ENCODE measurements at places on chromosomes 13 and 19.

- DNase-seq, result no peak
These were observed 7.0 kb upstream of the SPACA6 start for GRCh38 chr19:51686171-51686570.

- peak; percentile 59 for DNase-seq
These were observed 850 bp upstream of the CERS4 start for GRCh38 chr19:8208119-8208921.

DNA sequence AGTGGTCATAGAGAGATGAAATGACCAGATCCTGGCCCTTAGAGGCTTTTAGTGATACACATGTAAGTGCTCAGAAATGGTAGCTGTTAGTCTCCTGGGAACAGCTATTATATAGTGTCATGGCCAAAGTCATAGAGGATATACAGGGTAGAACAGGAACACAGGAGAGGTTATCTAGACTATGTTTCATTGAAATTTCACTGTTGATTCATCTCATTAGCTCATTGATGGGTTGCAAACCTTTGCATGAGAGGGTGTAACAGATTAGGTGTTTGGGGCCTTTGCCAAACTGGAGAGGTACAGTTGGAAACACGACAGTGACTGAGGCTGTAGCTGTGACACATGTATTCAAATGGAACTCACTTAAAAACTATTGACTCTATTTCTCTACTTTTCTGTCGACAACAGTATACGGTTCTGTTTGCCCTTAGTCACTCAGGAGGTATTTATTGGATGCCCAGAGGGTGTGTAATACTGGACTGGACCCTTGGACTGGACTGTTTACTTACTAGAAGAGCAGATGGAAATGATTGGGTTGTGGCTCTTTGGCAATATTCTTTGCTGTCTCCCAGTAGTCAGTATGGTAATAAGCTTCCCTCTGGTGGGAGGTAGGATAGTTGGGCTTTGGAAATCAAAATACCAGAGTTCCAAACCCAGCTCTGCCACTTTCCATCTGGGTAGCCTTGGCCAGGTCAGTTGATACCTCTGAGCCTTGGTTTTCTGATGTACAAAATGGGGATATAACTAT lies 29.8 kb downstream of the ARHGAP35 start:
- DNase-seq, result no peak

DNA sequence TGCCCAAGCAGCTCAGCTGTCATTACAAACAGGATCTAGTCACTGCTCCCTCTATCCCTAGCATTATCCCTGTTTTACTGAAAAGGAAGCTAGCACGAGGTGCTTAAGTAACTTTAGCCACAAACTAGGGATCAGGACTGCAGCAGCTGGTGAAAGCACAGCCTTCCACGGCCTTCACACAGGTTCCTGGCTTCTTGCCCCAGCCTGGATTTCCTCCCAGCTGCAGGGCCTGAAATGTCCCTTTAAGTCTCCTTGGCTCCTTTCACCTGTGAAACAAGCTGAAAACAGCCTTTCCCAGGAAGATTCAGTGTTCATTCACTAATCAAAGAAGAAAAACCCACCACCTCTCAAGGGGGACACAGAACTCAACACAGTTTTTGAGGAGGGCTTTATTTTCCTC lies 754.5 kb downstream of the DIAPH3 start:
- DNase-seq, result no peak

DNA sequence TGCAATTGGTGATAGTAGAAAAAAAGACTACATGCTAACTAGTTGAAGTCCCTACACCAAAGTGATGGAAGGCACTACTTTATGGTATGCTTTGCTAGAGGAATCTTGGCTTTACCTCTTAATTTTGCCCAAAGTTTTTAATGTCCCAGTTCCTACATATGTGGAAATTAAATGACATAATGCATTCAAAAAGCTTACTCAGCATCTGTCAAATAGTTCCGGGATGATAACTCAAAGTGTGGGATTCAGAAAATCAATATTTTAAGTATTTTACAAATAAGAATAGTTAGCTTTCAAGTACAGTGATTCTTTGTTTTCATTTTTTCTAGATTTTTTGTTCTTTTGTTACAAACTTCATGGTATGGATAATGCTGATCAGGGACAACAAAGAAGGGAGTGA lies 211.6 kb downstream of the PCDH20 start:
- DNase-seq, result no peak

- DNase-seq, result no peak
These were observed 88.0 kb downstream of the RGCC start for GRCh38 chr13:41545432-41545707.

DNA sequence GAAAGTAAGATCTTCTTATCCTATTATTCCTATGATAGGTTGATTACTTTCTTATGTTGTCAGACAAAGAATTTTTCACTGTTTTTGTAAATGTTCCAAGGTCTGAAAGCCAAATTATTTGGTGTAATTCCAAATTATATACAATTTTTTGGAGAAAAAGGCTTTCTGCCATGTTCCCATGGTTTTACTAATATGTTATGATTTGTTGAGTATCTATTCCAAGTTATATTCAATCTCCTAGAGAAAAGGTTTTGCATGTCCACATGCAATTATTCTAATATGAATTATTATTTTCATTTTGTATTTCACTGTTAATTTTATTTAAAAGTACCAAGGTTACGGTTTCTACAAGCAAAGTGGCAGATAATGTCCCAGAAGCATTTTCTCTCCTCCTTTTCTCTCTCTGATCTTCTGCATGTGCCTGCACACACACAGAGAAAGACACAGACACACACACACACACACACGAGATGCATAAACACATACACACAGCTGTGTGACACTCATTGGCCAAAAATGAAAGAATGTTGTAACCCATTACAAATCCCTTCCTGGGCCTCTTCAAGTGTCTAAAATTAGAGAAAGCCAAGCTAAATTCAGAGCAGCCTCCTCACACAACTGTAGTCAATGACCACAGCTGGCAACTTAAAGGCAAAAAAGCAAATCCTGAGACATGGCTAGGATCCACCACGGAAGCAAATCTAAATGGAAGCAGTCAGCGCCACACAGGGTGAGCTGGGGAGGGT lies 621.0 kb downstream of the EFNB2 start:
- no peak for DNase-seq

- peak; percentile 66 for DNase-seq
These were observed 127.0 kb downstream of the IER2 start for GRCh38 chr19:13277104-13277809.

GRCh38 chr19:33340991-33341390 lies 32.5 kb upstream of the CEBPG start:
- no peak for DNase-seq

DNA sequence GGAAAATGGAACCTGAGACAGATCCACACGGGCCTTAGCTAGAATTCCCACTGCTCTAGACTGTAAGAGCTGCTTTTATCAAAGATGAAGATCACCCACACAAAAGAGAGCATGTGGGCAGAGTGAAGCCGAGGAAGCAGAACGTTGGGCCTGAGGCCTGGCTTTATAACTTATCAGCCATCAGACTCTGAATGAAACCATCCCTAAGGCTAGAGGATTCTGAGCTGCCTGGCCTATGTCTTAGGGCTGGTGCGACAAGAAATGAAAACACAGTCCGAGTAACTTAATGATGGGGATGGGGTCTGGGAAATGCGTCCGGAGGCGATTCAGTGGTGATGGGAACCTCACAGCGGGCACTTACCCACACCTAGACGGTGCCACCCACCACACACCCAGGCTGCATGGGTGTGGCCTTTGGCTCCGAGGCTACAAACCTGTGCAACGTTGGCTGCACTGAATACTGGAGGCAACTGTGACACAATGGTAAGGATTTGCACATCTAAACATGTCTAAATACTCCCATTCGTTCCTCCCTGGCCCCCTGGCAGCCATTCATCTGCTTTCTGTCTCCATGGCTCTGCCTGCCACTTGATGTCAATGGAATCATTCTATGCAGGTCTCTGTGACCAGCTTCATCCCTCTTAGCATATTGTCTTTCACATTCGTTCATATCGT lies 62.0 kb downstream of the SLC15A1 start:
- DNase-seq, result no peak

GRCh38 chr19:35945121-35945790 lies 9.1 kb downstream of the LRFN3 start:
- DNase-seq, result no peak

GRCh38 chr19:51097166-51097738 lies 11.0 kb downstream of the CTU1 start:
- DNase-seq, result peak; percentile 41

- no peak for DNase-seq
These were observed 10.0 kb downstream of the MEGF8 start for GRCh38 chr19:42335374-42335936.

GRCh38 chr19:1016647-1017114 lies 4.2 kb downstream of the TMEM259 start:
- no peak for DNase-seq

Measured in NCI-H510A treated with DMSO at 0.1 percent for 48 hours (cell line).